ENCODE measurements at places on chromosomes 2 and 18.

- DNase-seq: no peak
These were observed 247.0 kb downstream of the ALPK2 start for GRCh38 chr18:58381676-58382411.

- DNase-seq: no peak
These were observed 353.2 kb upstream of the CWC22 start for GRCh38 chr2:180360283-180360618.

- no peak for DNase-seq
These were observed 70.3 kb upstream of the RAB12 start for GRCh38 chr18:8538935-8539334.

- no peak for DNase-seq
These were observed 492.8 kb upstream of the FSIP2 start for GRCh38 chr2:185245806-185246205.

DNA sequence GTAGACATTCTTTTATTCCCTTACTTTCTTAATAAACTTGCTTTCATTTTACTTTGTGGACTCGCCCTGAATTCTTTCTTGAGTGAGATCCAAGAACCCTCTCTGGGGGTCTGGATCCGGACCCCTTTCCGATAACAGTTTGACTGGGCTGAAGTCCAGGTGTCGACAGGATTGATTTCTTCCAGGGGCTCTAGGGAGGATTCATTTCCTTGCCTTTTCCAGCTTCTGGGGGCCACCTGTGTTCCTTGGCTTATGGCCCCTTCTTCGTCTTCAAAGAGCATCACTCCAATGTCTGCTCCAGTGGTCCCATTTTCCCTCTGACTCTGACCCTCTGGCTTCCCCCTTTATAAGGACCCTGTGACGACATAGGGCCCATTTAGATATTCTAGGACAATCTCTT lies 67.5 kb downstream of the COPS8 start:
- no peak for DNase-seq

GRCh38 chr2:48315896-48316194 lies 214.1 kb upstream of the STON1 start:
- DNase-seq: peak; percentile 76

- no peak for DNase-seq
These were observed 88.2 kb upstream of the VWC2L start for GRCh38 chr2:214322662-214323061.

GRCh38 chr2:134217924-134218323 lies 35.9 kb upstream of the MGAT5 start:
- no peak for DNase-seq

DNA sequence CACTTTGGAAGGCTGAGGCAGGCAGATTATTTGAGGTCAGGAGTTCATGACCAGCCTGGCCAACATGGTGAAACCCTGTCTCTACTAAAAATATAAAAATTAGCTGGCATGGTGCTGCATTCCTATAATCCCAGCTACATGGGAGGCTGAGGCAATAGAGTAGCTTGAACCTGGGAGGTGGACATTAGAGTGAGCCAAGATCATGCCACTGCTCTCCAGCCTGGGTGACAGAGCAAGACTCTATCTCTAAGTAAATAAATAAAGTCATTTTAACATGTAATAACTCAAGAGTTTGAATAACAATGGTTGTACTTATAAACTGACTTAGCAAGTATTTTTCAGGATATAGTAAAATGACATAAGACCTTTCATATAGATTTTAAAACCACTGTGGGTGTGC lies 169.3 kb upstream of the FN1 start:
- no peak for DNase-seq

DNA sequence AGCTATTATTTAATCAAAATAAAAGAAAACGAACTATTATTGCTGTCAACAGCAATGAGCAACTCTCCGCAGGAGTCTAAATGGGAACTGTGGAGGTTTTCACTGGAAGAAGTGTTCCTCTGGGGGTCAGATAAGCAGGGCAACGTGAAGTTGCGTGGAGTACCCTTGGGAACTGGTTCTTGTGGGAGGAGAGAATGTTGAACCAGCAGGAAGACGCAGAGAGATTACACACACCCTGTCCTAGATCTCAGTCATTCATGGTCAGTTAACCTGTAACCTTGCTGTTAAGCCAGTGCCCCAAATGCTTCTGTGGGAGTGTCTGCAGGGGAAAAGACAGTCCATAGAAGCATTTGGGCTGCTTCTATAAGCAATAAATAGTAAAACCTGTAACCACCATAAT lies 20.4 kb upstream of the CABLES1 start:
- DNase-seq: no peak

- DNase-seq: no peak
These were observed 26.9 kb upstream of the COL6A3 start for GRCh38 chr2:237440819-237441281.

GRCh38 chr18:31684279-31685096 lies at the start of gene B4GALT6:
B4GALT6 (minus strand) TSS chr18:31684581; CDS start chr18:31684426, 155 bp downstream.
- peak; percentile 73 for DNase-seq

GRCh38 chr18:34730774-34731173 lies 20.7 kb downstream of the DTNA start:
- DNase-seq: no peak

DNA sequence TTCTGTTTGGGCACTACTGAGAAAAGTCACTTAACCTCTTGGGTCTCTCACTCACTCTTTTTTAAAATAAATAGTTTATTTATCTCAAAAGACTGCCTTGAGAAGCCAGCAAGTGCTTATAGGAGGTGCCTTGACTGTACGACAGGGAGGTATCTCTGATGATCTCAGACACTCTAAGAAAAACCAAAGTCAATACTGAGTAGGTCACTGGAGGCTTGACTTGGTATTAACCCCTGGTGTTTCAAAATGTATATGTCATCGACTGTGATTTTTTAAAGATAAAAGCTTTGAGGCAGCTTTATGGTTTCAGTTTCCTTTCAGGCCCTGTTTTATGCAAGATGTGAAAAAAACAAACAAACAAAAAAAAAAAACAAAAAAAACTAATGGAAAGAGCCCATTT lies 33.7 kb downstream of the MREG start:
- no peak for DNase-seq

GRCh38 chr2:2230433-2230817 lies 100.7 kb downstream of the MYT1L start:
- no peak for DNase-seq

GRCh38 chr2:218671654-218672566 lies at the start of the genes RNF25 and STK36:
RNF25 (minus strand) TSS chr2:218672002; CDS start chr2:218671970, 32 bp downstream.
STK36 (plus strand) TSS chr2:218672086; CDS start chr2:218672830, 744 bp downstream.
- peak; percentile 88 for DNase-seq

DNA sequence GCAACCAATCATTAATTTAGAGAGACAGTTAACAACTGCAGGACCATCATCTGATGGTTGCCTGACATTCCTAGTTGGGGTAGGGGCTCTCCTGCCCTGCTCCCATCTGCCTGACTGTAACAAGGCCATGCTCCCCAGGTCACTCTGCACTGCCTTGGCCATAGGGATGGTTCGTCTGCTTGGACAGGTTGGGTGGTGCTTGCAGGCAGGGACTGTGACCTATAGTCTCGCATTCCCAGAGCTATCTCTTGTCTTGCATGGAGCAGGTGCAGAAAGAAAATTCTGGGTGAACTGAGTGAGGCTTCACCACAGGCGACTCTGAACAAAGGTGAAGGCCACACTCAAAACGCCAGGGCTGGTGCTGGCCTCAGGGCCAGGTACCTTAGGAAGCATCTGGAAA lies 64.7 kb downstream of the EMILIN2 start:
- no peak for DNase-seq

DNA sequence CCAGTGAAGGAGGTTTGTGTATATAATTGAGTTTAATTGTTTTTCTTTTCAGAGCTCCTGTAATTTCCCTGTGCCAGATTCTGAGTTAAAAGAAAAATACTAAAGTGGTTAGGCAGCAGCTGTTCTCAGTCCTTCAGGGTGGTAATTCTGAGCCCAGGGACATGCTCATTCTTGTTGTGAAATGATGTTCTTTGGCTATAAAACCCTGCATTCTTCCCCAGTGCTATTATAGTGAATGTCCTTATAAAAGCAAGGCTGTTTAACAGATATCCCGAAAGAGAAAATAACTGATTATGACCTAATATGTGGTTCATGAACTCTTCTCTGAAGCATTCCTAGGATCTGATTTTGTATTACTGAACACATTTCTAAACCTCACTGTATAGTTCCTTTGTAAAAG lies 34.0 kb downstream of the ADAM23 start:
- no peak for DNase-seq

GRCh38 chr2:191233533-191233932 lies 11.7 kb upstream of the MYO1B start:
- no peak for DNase-seq

DNA sequence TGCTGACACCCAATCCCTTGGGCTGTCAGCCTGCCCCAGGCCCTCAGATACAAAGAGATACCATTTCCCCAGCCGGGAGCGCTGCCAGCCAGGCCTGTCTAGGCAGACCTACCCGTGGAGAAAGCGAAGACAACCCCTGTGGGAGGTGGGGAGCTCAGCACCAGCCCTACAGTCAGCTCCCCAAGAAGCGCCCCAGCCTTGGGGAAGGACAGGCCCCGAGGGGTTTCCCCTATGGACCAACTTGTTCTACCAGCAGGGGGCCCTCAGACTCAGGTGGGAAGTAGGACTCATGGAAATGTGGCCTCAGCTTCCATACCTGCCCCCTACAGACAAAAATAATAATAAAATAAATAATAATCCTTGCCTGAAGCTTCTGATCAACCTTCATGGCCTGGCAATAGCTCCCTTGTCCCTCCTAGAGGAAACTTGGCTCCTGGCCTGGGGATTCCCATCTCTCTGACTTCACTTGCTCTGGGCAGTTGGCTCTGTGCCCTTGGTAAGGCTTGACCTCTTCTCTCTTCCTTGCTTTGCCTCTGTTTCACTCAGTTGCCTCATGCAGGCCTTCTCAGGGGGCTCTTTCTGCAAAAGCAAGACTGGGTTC lies 7.0 kb downstream of the SLC35F6 start:
- peak; percentile 38 for DNase-seq

GRCh38 chr18:13539050-13539449 lies 187.3 kb downstream of the FAM210A start:
- DNase-seq: peak; percentile 27

DNA sequence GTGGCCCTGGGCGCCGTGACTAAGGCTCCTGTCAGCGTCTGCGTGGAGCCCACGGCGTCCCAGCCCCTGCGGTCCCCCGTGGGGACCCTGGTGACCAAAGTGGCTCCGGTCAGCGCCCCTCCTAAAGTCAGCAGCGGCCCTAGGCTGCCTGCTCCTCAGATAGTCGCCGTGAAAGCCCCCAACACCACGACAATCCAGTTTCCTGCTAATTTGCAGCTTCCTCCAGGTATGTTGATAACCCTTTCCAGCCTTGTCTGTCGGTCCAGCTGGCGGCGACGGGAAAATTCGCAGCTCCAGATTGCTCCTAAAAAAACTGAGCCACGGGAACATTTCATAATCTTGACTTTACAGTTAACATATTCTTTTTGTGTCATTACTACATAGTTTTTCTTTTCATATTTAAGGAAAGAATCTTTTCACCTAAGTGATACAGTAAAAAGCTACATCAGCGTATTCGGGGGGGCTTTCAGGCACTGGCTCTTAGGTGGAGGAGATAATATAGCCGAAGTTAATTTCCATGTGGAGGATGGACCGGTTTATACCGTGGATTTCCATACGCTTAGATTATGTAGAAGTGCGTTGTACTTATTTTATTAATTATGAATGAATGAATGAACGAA lies 916 bp downstream of the TAF4B start:
- DNase-seq: peak; percentile 47

- peak; percentile 28 for DNase-seq
These were observed 16.3 kb upstream of the WDR75 start for GRCh38 chr2:189424961-189425360.

GRCh38 chr2:165155152-165155551 lies 48.7 kb downstream of the SCN3A start:
- DNase-seq: no peak

DNA sequence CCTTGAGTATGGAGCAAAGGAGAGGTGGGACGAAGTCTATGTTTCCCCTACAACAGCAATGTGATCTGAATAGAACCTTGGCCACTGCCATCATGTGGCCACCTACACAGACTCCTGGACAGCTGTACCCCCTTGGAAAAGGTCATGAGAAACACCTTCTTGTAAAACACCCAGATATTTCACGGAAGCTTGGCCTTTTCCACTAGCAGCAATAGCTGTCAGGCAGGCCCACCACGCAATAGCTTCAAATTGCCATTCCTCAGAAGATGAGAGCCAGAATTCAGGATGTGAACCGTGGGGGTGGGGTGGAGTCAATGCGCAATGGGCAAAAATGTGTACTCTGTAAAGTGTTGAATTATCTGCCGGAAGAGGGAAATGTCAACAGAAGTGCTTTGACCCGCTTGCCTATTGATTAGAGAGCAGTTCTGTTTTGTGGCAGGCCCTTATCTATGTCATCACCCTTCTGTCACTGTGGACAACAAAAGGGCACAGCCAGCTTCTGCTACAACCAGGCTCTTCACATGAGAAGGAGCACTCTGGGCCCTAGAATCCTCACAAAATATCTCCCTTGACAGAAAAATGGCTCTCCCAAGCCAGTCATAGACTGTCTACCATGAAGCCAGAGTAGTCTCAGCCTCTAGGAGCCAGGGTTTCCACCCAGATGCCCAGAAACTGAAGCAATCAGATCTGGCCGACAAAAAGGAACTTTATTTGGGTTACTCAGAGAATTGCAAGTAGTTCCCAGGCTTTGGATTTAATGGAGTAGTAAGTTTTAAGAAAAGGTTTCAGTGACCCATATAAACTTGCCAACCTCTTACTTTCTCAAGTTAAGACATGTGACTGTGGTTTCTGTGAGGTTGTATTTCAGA lies 9.5 kb downstream of the INPP1 start:
- DNase-seq: peak; percentile 52

DNA sequence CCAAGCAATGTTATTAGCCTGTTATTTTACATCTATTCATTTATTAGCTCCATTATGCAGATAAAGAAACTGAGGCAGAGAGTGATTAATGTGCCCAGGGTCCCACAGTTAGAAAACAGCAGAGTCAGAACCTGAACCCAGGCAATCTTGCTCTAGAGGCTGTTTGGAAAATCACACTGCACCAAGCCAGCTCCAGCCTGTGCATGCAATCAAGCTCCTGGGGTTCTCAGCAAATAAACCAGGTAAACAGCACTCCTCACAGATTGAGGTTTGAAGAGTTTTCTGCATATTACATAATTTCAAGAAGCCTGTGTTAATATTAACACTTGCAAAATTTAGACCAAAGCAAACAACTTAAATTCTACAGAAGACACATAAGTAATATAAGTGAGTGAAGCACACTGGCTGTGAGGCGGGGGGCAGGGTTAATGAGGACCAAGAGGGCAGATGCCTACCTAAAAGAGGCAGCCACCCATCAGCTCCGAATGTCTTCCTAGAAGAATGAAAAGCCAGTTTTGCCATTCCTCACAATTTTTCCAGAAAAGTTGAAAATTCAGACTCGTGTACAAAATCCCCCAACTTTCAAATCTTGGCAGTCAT lies 35.4 kb downstream of the CACNB4 start:
- no peak for DNase-seq

- DNase-seq: no peak
These were observed 132.4 kb downstream of the TXNL1 start for GRCh38 chr18:56505971-56506370.

DNA sequence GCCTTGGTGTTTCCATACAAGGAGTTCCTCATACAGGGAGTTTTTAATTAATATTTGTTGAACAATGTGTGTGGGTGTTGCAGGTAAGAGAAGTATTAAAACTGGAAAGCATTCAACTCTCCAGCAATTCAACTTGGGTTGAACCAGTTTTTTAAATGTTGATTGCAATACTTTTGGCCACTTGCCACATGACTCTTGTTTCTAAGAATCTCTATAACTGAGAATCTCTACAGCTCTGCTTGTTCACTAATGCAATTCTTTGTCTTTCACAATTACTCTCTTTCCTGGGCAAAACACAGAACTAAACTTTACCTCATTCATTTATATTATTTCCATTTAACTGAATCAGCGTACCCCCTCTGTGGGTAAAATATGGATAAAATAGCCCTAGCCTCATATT lies 429.4 kb downstream of the ARHGAP15 start:
- DNase-seq: no peak

All from KBM-7 (cell line).